ENCODE measurements at places on chromosomes 6 and 20.
A peak's percentile ranks its signal among the peaks of the same experiment; 100 is the strongest.

GRCh38 chr6:90078513-90079289, 184.4 kb downstream of the GJA10 start:
- no peak for DNase-seq

GRCh38 chr6:63584125-63584514, 11.8 kb downstream of the LOC128125822 start:
- no peak for DNase-seq

- no peak for DNase-seq
Measured at GRCh38 chr6:133986942-133987341, 33.9 kb downstream of the TBPL1 start.

GRCh38 chr6:40520678-40521077, 66.5 kb downstream of the LRFN2 start:
- peak; percentile 39 for DNase-seq

DNA sequence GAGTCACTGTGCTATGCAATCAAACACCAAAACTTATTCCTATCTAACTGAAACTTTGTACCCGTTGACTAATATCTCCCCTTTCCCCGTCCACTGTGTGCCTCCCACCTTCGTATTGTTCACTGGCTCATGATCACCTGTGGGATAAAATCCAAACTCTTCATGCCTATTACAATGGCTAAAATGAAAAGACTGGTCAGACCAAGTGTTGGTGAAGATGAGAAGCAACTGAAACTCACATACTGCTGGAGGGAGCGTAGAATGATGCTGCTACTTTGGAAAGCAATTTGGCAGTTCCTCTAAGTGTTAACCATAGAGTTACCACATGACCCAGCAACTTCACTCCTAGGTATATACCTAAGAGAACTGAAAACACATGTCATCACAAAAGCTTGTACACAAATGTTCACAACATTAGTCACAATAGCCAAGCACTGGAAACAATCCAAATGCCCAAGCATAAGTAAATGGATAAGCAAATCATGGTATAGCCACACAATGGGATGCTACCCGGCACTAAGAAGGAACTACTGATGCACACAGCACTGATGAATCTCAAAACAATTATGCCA, 13.1 kb downstream of the RPS10 start:
- DNase-seq = no peak

DNA sequence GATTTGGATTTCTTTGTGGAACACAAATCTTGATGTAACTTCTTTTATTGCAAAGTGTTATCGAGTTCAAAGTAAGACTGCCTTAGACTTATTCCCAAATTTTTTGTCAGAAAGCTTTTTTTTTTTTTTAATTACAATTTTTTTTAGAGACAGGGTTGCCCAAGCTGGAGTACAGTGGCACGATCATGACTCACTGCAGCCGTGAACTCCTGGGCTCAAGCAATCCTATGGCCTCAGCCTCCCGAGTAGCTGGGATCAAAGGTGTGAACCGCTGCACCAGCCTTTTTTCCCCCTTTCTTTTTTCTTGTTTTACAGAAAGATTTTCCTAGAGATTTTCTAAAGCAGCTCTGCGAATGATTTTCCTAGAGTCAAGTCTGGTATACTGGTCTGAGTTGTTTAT, 2.8 kb downstream of the RIOK1 start:
- no peak for DNase-seq

GRCh38 chr20:4484379-4484997, 237.2 kb upstream of the PRND start:
- no peak for DNase-seq

DNA sequence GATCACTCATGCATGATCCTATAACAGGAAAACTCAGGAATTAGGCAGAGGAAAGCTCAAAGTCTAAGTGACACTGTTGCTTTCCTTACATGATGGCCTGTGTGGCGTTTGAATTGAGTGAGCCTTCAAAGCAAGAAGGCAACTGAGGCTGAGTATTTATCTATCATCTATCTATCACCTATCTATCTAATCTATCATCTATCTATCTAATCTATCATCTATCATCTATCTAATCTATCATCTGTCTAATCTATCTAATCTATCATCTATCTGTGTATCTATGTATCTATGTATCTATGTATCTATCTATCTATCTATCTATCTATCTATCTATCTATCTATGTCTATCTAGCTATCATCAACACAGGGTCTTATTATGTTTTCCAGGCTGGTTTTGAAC, 41.8 kb upstream of the BCLAF1 start:
- DNase-seq = no peak

DNA sequence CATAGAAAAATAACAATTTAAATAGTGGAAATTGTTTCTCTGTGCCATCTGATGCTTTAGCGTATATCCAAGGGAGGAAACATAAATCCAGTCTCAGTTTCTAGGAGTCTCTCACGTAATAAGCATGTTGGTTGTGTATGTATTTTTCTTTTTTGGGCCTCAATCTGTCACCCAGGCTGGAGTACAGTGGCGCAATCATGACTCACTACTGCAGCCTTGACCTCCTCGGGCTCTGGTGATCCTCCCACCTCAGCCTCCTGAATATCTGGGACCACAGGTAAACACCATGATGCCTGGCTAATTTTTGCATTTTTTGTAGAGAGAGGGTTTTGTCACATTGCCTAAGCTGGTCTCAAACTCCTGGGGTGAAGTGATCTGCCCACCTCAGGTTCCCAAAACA, 78.6 kb upstream of the PLN start:
- peak; percentile 64 for DNase-seq

DNA sequence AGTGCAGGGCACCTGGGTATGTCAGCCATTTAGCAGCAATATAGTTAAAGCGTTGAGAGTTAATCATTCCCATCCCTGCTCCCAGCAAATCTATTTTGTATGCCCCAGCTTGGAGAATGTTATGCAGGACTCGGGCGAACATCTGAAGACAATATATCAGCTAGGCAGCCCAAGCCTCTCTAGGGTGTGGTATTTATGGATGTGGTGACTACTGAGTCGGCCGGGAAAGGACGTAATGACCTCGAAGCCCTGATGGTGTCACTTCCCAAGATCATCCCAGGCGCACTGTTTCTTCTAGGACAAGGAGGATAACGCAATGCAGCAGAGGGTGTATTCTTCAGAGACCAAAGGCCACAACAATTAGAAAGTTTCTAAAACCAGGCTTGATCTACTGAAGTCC, 63.6 kb upstream of the FAM184A start:
- no peak for DNase-seq

- DNase-seq = no peak
Measured at GRCh38 chr6:9927275-9927674, 487.6 kb downstream of the TFAP2A start.

- no peak for DNase-seq
Measured at GRCh38 chr20:2708073-2708415, 15.5 kb downstream of the EBF4 start.

DNA sequence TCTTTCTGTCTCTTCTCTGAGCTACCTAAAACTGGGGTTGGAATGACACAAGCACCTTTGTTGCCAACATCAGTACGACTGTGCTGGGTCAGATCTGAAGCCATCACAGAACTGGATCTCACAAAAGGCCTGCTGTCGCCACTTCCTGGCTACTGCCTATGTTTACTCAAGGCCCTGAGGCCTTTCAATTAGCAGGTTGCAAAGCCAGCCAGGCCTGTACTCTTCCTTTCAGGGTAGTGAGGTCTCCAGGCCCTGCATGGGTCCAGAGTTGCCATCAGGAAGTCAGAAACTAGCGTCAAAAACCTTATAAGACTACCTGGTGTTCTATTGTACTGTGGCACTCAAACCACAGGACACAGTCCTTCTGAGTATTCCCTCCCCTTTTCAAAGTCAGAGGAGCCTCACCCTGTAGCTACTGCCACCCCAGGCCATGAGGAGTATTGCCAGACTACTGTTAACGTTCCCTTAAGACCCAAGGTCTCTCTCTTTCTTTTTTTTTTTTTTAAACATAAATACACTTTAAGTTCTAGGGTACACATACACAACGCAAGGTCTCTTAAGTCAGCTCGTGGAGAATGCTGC, 937.4 kb upstream of the GJE1 start:
- no peak for DNase-seq

DNA sequence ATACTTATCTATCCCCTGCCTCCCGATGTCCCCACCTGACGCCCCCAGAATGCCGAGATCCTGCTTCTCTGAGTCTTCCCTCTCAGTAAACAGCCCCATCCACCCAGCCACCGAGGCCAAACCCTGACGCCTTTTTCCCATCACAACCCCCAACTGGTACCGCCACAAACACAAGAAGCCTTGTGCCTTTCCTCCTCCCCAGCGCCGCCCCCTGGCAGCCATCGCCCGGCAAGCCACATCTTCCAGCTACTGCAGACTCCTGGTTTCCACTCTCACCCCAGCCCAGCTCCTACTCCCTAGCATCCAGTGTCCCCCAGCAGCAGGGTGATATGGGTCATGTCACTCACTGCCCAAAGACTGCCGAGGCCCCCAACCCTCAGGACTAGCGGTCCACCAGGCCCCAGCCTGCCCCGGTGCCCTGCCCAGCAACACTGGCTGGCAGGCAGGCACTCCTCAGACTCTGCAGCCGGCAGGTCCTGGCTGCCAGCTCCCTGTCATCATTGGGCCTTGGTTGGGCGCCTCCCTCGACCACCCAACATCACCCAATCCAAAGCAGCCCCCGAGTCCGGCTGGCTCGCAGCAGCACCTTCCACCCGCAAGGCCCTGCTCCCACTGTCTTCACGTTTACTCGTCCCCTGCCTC, 11.2 kb downstream of the TCFL5 start:
- DNase-seq = no peak

- no peak for DNase-seq
Measured at GRCh38 chr6:139480356-139481165, 106.1 kb upstream of the CITED2 start.

- peak; percentile 77 for DNase-seq
Measured at GRCh38 chr20:48620507-48621375, 207.1 kb downstream of the PREX1 start.

DNA sequence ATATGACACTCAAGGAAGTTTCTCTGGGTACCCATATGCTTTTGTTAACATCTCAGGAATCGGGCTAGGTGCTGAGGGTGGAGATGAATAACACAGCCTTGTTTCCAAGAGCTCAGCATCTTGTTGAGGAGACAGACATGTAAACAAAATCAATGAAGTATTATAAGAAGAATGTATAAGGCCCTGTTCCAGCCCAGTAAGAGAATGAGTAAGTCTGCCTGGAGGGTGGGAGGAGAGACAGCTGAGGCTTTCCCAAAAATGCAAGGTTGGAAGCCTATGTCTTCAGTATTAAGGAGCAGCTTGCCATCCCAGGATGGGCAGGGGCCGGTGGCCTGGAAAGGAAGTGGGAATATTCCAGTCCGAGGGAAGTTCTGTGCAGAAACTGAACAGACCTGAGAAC, 615.3 kb upstream of the BTBD3 start:
- DNase-seq = no peak

GRCh38 chr6:19803331-19804204, 33.6 kb upstream of the ID4 start:
- no peak for DNase-seq

- DNase-seq = peak; percentile 35
Measured at GRCh38 chr6:14964556-14965270, 281.2 kb upstream of the JARID2 start.

- no peak for DNase-seq
Measured at GRCh38 chr20:10297684-10298240, 79.1 kb downstream of the SNAP25 start.

- DNase-seq = no peak
Measured at GRCh38 chr6:157152556-157152955, 170.8 kb downstream of the TMEM242 start.

DNA sequence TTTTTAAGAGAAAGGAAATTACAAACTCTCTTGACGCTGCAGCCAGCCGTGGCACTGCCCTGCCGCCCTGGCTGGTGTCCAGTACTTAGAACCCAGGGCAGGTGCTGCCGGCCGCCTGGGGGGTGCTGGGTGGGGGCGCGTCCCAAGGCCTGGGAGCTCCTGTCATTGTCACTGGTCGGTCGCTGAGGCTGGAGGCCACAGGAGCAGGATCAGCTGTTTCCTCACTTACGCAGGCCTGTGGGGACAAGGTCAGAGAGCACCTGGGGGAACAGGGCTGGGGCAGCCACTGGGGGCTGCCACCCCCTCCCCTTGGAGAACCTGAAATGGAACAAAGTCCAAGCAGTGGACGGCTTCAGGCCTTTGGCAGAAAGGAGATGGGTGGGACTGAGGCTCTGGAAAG, 5.6 kb downstream of the BIRC7 start:
- DNase-seq = peak; percentile 33

GRCh38 chr6:722077-722524, 29.2 kb upstream of the EXOC2 start:
- peak; percentile 88 for DNase-seq

DNA sequence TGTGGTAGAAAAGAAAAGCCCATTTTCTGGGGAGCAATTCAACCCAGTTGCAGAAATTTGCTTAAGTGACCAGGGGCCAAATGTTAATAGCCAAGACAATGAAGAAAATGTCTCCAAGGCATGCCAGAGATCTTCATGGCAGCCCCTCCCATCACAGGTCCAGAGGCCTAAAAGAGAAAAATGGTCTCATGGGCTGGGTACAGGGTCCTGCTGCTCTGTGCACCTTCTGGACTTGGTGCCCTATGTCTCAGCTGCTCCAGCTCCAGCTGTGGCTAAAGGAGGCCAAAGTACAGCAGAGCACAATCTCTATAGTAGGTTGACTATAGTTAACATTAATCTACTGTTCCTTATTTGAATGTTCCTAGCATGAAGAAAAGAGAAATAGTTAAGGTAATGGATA, 44.7 kb downstream of the FRK start:
- no peak for DNase-seq

DNA sequence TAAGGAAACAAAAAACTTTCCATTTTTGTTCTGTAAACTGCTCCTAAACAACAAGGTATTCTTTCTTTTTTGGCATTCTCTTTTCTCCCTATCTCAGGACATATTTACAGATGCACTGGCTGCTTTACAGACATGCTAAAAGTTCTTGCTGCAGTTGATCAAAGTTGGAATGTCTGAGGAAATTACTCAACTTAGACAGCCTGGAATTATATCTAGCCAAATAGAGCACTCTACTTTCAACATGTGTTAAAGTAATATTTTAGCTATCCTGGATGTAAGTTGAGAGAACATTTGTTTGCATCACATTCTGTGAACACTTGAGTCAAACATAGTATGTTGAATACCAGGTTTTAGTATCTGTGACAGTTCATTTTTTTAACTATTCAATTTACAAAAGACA, 24.8 kb downstream of the TASP1 start:
- DNase-seq = no peak

- DNase-seq = no peak
Measured at GRCh38 chr20:19774135-19774933, 16.3 kb downstream of the RIN2 start.

DNA sequence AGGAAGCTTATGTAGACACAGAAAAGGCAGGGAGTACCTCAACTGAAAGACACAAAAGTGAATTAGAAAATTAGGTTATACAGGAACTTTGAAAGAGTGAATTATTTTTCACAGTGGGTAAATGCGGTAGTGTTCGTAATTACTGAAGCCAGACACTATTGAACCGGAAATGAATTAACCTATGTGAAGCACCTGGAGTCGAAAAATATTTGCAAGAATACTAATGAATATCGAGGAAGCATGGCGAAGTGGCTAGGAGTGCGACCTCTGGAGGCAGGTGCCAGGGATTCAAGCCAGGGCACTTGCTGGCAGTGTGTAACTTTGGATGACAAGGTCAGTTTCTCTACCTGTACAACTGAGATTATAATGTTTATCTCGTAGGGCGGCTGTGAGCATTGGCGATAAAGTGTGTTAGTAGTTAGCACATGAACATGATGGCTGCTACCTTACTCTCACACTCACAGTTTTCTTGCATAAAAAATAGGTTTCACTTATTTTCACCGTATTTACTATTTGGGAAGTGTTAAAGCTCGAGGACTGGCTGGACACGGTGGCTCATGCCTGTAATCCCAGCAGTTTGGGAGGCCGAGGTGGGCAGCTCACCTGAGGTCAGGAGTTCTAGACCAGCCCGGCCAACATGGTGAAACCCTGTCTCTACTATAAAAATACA, 567 bp upstream of the SLC18B1 start:
- DNase-seq = peak; percentile 16

- no peak for DNase-seq
Measured at GRCh38 chr6:113588646-113589045, 268.5 kb upstream of the MARCKS start.
